Panc1 (cell line): ENCODE measurements at places on chromosomes 16 and 17.

GRCh38 chr17:80619535-80620235, 75.0 kb downstream of the RPTOR start:
- no peak for DNase-seq

- no peak for DNase-seq
Measured at GRCh38 chr17:27945953-27946352, 52.8 kb upstream of the LYRM9 start.

DNA sequence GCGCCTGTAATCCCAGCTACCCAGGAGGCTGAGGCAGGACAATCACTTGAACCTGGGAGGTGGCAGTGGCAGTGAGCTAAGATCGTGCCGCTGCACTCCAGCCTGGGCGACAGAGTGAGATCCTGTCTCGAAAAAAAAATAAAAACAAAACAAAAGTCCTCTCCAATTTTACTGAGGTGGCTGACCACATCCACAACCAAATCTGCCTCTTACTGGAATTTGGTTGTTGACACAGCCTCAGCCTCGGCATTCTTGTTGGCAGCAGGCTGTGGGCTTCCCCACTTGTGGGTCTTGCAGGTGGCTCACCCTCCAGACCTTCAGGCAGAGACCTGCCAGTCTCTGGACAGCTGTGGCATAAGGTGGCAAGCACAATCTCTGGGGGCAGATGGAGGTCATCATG, 15.6 kb downstream of the B4GALNT2 start:
- DNase-seq, result no peak

DNA sequence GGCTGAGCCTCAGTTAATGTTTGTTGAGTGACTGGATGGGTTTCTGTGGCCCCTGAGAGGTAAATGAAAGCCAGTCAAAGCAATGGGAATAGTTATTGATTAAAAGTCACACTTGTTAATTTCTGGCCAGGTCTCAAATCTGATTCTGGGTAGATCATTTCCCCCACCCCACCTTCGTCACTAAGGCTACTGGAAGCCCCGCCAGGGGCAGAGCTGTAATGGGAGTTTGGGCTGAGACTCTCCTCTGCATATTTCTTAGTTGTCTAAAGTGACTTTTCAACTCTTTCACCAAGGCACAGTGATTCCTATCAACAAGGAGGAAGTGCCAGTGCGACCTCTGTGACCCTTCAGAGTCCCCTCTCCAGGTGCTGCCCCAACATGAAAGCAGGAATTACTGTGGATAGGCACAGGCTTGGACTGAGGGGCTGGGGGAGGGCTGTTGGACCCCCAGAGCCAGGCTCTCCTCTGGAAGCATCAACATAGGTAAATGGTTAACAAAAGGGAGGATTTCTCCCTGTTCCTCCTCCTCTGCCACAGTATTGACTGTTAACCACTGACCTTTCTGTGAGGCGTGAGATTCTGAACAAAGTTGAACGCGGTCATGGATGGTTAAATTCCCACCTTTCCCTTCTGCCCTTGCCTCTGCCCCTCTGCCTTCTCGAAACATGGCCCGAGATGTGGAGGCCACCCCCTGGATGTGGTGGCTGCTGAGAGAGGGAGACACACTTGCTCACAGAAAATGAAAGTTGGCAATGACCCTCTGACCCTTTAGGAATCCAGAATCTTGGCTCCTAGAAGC, 20.8 kb upstream of the TBX2 start:
- DNase-seq, result no peak

GRCh38 chr17:52383493-52384100, 225.1 kb upstream of the CA10 start:
- peak; percentile 25 for DNase-seq

DNA sequence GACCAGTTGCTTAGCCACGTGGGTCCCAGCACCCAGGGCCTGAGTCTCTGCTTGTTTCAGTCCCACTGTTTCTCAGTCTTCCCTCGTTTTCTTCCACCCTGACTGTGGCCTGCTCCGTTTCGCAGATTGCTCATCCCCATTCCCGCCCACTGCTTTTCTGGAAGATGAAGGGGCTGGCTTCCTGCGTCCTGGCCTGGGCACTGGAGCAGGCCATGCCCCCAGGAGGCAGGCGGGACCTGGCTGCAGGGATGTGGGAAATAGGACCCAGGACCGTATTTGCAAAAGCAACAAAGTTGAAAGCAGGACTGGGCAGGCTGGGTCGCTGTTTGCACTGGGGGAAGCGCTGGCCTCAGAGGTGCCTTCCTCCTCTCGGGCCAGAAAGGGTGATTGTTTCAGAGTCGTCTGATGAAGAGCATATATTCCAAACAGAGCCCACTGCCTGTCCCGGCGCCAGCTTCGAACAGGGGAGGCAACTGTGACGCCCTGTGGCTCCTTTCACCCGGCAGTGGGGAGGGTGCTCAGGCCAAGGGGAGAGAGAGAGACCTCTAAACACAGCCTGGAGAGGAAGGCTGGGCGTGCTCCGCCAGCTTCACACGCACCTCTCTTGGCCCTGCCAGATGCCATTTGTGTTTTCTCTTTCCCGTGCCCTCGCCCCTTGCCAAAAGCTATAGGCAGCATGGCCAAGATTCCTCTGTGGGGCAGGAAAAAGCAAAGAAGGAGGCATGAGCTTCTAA, 108.6 kb downstream of the CMIP start:
- DNase-seq, result no peak

- DNase-seq, result no peak
Measured at GRCh38 chr17:50056217-50056960, 479 bp downstream of the ITGA3 start.

DNA sequence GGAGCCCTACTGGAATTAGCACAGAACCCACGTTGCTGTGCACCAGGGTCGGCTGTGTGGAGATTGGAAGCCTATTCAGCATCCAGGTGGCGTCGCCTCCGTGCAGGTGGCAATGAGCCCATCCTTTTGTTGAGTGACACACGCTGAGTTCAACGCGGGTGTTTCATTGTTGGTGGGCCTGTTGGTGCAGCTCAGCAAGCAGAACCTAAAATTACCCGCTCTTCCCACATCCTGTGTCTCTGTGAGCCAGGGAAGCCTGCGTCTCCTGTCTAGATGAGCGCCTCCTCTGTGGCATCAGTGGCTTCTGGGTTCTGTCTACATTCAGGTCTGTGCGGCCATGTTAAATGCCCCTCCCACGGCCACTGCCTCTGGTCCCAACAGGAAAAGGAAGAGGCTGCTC, 14.5 kb downstream of the CD2BP2 start:
- no peak for DNase-seq

DNA sequence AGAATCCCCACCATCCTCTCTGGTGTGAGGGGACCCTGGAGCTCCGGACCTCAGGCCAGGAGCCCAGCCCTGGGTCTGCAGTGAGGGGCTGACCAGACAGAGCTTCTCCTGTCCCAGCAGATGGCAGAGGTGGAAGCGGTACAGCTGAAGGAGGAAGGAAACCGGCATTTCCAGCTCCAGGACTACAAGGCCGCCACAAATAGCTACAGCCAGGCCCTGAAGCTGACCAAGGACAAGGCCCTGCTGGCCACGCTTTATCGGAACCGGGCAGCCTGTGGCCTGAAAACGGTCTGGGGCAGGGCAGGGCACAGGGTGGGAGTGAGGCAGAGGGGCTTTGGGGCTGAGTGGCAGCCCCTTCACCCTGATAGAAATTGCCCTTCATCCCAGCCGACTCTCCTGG, 527 bp downstream of the UNC45B start:
- no peak for DNase-seq

DNA sequence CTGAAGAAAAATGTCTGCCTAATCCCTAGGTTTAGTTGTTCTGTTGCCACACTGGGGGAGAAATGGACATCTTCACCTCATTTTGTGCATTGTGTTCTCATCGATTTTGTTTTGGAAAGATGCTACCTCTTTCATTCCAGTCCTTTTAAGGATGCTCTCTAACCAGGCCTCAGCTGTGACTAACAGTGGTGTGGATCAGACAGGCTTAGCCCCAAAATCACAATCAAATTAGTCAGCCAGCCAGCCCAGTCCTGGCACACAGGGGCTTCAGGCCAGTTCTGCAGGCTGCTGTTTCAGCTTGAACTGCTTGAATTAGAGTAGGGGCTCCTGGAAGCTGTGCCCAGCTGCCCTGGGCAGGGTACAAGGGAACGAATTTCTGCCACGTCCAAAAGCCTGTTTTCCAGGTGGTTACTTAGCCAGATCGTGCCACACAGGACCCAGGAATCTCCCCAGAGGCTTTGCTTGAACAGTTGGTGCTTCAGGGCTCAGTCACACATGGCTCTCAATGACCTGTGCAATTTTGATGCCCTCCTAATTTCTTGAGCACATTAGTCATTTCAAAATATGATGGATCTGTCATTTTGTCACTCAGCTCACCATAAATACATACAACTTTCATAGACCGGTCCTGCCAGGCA, 60.7 kb downstream of the CLEC16A start:
- no peak for DNase-seq

DNA sequence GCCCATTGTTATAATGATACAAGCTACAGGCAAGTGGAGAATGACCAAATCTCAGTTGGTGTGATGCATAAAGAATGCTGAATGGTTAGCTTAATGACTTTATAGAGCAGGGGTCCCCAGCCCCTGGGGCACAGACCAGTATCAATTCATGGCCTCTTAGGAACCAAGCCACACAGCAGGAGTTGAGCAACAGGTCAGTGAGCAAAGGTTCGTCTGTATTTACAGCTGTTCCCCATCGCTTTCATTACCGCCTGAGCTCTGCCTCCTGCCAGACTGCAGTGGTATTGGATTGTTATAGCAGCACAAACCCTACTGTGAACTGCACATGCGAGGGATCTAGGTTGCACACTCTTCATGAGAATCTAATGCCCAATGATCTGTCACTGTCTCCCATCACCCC, 114.0 kb upstream of the ZFHX3 start:
- no peak for DNase-seq

- no peak for DNase-seq
Measured at GRCh38 chr16:84109598-84110335, 7.0 kb downstream of the MBTPS1 start.

GRCh38 chr16:28188085-28188916, 23.5 kb downstream of the XPO6 start:
- no peak for DNase-seq
